ENCODE measurements at places on chromosomes 16 and 17.

- no peak for DNase-seq
These were observed 91.4 kb upstream of the CCL2 start for GRCh38 chr17:34163646-34164045.

GRCh38 chr16:67235816-67236562 is 9.1 kb downstream of the TMEM208 start:
- peak; percentile 73 for DNase-seq

- peak; percentile 92 for DNase-seq
These were observed 8.5 kb downstream of the ALOXE3 start for GRCh38 chr17:8109661-8110455.

GRCh38 chr17:16880843-16881230 is 91.1 kb downstream of the TNFRSF13B start:
- no peak for DNase-seq

DNA sequence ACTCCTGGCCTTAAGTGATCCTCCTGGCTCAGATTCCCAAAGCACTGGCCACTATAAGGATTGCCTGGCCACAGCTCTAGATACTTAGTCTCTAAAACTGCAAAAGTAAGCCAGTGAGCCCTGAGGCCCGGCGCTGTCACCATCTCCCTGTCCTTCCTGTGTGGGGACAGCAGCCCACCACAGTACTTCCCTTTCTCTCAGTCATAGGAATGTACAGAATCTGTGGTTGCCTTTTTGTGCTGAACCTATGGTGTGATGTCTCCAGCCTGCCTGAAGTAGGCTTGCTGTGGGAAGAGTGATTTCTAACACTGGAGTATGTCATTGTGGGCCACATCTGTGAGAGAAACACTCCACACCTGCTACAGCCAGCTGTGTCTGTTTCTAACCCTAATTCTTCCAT is 24.7 kb downstream of the NTAN1 start:
- no peak for DNase-seq

GRCh38 chr16:66856801-66857200 is 12.6 kb downstream of the CA7 start:
- DNase-seq: no peak

- DNase-seq: no peak
These were observed 45.7 kb downstream of the TMEM186 start for GRCh38 chr16:8751481-8752311.

DNA sequence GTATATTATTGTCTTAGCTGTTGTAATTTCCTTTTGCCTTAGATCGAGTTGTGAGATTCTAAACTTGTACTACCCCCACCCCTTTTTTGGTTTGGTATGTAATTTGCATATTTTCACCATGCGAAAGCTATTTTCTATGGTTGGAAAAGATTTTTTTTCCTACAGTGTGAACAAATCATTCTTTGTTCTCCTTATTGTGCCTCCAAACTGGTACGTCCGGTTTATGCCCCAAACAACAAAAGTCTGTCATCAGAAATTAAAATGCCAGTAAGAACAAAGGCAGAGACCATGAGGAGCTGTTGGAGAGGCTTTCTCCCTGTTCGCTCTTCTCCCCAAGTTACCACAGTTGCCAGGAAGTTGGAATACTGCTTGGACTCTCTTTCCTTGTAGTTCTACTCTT is 66.1 kb downstream of the BCAS3 start:
- no peak for DNase-seq

DNA sequence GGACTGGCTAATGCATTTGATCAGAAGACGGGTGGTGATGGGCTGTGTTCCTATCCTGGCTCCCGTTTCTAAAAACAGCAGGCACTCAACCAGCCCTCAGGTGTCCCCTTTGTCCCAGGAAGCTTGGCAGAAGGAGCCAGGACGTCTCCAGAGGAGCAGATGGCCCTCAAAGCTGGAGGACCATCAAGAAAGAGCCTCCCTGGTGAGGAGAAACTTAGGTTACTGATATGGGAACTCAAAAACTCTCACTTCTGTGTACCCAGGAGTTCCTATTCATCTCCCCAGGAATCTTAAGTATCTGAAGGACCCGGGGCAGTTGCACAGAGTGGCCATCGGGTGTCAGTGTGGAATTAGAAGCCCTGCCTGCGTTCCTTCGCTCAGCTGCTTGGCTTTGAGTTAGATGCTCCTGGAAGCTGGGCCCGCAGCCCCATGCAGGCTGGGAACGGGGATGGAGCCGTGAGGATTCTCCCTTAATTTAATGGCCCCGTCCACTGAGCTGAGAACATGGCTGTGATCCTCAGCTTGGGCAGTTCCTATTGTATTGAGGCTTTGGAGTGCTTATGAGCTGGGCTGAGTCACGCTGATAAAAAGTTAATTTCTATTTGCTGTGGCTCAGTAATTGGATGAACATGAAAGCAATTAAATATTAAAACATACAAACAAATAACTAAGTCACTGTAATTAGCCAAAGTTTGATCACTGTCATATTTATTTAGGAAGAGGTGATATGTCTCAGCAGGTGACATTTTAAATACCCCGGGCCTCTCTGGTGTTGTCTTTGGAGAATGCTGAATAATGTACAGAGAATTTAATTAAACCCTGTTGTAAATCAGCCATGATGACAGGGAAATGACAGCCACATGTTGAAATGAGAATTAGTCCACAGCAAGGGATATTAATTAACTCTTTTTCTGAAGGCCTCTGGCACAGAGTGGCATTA is 402.1 kb downstream of the SEC14L1 start:
- DNase-seq: peak; percentile 81

- no peak for DNase-seq
These were observed 71.8 kb downstream of the IRF8 start for GRCh38 chr16:85970738-85971137.

DNA sequence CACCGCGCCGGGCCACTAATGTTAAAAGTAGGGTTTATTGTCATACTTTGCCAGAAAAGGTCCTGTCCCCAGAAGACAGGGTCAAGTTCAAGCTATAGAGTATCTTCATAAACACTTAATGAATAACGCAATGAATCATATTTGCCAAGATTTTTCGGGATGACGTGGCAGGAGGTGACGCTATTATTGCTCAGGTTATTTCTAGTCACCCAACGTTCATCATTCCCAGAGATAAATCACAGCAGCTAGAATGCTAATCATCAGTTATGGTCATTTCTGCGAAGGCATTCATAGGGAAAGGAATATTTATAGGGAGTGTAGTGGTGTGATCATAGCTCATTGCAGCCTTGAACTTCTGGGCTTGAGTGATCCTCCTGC is 2.0 kb downstream of the TMC5 start:
- DNase-seq: no peak

DNA sequence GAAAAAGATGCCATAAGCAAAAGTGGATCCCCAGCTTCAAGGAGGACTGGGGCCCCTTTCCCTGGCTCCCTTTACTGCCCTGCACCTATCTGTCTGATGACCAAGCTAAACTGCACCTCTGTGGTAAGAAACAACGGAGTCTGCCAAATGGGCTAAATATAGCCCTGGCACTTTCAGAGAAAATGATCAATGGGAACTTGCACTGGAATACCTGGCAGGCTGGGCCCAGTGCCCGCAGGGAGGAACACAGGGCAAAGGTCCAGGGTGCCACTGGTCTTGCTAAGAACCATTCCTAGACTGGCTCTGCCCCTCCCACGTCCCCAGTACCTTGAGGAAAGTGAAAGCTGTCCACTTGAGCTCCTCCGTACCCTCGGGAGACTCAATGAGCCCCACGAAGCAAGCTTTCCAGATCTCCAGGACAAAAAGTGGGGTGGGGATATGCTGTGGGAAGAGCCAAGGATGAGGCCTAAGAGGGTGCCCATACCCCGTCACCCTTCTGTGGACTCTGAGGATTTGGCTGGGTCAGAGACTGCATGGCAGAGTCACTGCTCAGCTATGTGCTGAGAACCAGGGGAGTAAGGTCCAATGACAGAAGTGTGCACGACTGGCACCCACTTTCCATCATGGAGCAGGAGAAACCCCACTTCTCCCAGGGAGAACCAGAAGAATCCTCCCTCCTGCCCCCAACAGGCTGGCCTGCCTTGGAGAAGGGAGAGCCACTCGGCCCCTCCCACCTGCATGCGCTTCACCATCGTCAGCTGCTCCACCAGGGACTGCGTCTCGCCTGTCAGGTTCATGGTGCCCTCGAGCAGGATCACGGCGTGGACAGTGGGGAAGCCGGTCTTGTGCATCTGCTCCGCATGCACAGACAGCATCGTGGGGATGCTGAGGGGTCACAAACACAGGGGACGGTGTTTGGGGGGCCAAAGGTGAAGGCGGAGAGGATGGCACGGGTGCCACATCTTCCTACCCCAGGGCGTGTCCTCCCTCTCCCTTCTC is 17.4 kb downstream of the CSF3 start:
- DNase-seq: no peak

DNA sequence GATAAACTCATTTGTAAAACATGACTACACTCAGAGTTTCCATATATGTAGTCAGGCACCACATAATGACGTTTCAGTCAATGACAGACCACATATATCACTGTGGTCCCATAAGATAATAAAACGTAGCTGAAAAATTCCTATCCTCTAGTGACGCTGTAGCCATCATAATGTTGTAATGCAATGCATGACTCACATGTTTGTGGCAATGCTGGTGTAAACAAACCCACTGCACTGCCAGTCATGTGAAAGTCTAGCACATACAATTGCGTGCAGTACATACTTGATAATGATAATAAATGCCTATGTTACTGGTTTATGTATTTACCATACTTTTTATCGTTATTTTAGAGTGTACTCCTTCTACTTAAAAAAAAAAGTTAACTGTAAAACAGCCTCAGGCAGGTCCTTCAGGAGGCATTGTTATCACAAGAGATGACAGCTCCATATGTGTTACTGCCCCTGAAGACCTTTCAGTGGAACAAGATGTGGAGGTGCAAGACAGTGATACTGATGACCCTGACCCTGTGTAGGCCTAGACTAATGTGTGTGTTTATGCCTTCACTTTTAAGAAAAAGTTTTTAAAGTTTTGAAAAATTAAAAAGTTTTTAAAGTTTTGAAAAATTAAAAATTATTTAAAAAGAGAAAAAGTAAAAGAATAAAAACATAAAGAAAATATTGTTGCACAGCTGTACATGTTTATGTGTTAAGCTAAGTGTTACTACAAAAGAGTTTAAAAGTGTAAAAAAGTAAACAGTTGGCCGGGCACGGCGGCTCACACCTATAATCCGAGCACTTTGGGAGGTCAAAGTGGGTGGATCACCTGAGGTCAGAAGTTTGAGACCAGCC is 9.0 kb downstream of the STAT5B start:
- no peak for DNase-seq

DNA sequence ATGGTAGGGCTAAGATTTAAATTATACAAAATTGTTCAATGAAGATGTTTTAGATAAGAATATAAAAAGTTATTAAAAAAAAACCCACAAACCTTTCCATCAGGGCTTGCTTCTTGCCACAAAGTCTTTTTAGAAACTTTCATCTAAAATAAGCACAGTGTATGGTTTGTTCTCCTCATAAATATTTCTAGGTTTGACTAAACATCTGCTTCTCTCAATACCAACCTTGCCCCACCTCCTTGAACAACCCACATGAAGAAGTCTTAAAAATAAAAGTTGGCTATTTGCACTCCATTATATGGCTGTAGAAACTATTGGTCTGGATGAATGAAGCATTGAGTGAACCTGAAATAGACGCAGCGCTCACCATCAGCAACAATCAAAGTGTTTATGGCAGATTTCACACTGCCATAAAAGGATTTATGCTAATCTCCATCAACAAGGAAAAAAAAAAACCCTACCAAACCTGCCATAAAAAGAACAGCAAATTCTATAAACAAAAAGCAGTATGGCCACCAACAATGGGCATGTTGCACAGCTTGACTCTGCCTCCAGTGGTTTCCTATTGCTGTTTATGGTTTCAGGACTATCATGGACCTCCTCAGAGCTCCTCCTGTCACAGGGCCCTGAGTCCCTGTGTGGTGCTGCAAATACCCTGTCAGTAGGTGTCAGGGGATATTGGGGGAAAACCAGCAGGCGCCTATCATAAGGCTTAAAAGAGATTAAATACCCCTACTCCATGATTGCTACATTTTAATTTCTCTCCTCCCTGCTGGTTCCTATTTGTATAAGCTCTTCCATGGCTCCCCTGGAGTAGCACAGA is 37.6 kb downstream of the SNX11 start:
- DNase-seq: no peak
